ENCODE measurements at places on chromosomes 2 and 18. TPM values are rescaled to one million over a fixed set of nuclear protein-coding genes. Genes with fewer than 3 reads are reported as not detected.

Gene CREB1
- total RNA-seq = 51.7 TPM

Gene SPC25
- total RNA-seq = 1.2 TPM

Gene COL6A3
- total RNA-seq = 22.6 TPM

Gene KRTCAP3
- 90.0 TPM for total RNA-seq

- no peak for DNase-seq
Measured at GRCh38 chr2:96526615-96527285, 9.8 kb upstream of the ARID5A start.

DNA sequence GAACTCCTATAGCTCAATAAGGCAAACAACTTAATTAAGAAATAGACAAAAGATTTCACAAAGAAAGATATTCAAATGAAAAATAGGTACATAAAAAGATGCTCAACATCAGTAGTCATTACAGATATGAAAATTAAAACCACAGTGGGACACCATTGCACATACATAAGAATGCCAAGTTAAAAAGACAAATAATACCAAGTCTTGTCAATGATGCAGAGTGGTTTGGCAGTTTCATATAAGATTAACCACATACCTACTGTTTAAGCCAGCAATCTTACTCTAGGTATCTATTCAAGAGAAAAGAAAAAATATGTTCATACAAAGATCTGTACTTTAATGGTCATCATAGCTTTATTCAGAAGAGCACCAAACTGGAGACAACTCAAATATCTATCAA lies 63.5 kb upstream of the GLS start:
- DNase-seq = no peak

DNA sequence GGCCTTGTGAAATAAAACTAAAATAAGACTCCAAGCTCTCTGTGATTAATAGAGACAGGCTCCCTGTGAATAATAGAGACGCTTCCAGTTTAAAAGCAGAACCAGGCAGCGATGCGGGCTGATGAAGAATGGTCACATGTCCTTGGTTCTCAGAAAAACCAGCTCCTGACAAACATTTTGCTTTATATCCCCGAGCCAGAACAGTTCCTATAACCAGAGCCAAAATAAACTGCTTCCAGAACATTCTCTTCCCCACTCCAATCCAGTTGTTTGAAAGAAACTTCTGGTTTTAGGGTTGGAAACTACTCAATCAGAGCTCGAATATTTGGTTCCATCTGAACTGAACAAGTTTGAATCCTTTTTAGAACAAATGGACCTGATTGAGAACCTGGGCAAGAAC lies 213.7 kb downstream of the TSN start:
- no peak for DNase-seq

DNA sequence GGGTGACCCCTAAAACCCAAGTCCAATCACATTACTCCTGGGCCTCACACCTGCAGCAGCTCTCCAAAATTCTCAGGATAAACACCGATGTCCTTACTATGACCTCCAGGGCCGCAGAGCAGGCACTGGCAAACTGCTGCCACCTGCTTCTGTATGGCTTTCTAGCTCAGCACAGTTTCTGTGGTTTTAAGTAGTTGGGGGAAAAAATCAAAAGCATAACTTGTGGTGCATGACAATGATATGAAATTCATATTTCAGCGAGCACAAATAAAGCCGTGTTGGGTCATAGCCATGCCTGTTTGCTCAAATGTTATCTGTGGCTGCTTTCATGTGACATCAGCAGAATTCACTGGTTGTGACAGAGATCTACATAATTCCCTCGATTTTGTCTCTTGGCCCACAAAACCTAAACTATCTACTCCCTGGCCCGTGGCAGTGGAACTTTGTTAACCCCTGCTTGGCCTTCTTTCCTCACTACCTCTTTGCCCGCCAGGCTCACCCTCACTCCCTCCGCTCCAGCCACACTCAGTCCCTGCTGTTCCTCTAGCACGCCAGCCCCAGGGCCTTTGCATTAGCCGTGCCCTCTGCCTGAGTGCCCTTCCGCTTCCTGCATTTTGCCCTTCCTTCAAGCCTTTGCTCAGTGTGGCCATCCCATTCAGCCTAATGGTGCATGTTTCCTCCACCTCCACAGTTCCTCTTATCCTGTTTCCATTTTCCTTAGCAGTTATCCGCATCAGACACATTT lies 108.3 kb downstream of the AGAP1 start:
- no peak for DNase-seq

DNA sequence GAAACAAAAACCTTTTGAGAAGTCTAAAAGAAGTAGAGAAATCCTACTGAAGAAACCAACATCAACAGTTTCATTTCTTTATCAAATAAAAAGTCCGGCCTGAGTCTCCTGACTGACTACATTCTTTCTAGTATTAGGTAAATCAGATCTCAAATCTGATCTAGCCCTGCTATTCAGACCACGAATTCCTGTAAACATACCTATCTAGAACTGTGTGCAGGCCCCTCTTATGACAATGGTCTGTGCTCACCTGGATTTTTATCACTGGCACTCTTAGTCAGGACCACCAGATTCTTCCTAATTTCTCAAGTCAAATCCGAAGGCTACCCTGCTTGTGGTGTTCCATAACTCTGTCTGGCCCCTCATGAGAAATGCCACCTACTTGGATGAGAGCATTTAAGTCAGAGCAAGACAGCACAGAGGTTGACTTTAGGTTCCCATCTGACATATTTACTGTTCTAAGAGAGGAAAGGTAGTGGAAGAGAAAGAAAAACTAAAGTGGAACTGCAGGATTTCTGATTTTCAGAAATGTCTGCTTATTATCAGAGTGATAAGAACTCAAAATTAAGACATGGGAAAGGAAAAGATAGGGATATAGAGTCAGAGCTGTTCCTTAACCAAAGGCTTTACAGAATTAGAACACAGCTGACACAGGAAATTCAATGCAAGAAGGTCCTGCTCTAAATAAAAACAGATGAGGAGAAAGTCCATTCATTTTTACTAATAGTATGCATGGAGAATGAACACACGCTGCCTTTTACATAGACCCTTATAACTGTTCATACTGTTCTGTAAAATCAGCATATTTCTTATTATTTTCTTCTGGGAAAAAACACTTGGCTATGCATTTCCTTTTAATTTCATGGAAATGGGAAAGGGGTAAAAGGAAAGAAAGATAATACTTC lies 56.5 kb downstream of the SLC8A1 start:
- no peak for DNase-seq

DNA sequence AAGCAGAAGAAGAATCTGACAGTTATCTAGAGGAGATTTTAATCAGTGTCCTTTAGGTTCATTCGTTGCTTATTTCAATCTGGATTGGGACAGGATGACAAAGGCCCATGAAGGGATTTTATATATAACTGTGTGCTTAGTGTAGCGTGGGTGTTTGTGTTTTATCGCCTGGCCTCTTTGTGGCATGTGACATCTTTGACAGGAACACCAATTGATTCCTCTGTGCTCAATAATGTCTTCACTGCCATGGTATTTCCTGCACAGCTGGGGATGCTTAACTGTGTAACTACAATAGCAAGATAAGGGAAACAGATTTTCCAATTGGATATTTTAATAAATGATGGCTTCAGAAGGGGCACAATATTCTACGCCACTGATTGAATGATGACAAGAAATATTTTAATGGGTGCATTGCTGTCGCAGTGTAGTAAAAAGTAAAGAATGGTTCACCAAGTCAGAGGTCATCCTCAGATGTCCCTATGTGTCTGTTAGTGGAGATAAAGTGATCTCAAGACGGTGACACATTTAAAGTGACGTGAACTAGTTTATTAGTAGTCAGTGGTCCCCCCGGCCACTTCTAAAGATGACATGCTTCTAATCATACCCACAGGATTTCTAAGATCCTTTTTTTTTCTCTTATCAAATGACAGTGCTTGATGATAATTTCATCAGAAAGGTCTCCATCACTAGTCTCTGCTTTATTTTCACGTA lies 160.4 kb downstream of the AGAP1 start:
- DNase-seq = no peak

GRCh38 chr2:79882548-79882947 lies 369.7 kb downstream of the CTNNA2 start:
- DNase-seq = no peak

- DNase-seq = no peak
Measured at GRCh38 chr2:106073678-106074406, 120.3 kb downstream of the UXS1 start.

DNA sequence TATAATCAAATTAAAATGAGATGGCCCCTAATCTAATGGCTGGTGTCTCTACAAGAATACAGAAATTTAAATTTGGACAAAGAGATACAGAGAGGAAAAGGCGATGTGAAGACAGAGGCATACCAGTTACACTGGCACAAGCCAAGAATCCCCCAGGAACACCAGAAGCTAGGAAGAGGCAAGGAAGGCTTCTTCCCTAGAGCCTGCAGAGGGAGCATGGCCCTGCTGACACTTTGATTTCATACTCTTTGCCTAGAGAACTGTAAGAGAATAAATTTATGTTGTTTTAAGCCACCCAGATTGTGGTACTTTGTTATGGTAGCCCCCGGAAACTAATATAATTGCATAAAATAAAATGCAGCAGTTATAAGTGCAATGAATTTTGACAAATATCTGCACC lies 671.4 kb downstream of the MBD2 start:
- no peak for DNase-seq

DNA sequence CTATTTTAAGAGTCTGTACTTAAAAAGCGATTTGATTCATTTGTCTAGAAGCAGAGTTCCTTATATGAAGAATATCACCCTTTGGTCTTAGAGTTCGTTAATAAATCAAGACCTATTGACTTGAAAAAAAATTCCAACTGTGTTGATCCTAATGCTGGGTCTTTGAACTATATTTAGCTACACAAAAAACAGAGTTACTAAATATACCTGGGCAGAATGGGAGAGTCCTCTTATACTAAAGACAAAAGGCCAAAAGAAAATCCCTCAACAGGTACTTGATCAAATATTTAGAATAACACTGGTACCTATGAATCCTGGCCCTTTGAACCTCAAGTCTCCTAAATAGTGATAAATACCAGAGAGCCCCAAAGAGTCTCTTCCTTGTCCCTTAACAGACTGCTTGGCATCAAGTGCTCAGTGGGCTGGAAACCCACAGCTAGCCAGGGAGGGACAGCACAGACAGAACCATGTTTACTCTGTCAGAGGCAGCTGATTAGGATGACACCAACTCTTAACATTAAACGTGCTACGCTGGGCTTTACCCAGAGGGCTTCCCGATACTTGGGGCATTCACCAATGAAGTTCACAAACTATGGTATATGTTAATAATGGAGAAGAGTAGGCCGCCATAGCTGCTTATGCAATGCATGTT lies 95.1 kb downstream of the FIGN start:
- no peak for DNase-seq

GRCh38 chr18:58208207-58208932 lies 164.3 kb downstream of the NEDD4L start:
- DNase-seq = no peak

DNA sequence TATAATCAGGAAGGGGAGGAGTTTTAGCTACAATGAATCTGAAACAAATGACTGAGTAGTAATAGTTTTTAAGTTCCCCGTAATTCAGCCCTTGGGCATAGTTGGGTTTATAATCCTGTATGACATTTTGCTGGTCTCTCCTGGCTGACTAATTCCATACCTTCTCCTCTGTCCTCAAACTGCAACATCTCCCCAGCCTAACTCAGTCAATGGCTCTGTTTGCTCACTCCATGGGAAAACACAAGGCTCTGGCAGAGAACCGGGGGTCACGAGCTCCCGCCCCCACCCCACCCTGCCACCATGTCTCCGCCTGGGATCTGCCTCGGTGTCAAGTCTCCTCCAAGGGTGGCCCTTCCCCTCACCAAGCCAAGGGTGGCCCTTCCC lies 168.6 kb downstream of the HDAC4 start:
- DNase-seq = no peak

Measured in left colon (tissue), 2 donors.